ENCODE measurements at places on chromosomes 4 and X.
A peak's percentile ranks its signal among the peaks of the same experiment; 100 is the strongest.

GRCh38 chrX:43720082-43720481 lies 64.0 kb downstream of the MAOA start:
- DNase-seq, result no peak

GRCh38 chrX:11406109-11406765 lies 113.0 kb downstream of the AMELX start:
- DNase-seq, result no peak

- no peak for DNase-seq
Measured at GRCh38 chr4:7361280-7361895, 73.3 kb downstream of the PSAPL1 start.

GRCh38 chrX:130171446-130172126 lies at the start of gene RAB33A:
RAB33A (plus strand) TSS chrX:130171962; CDS start chrX:130172063, 101 bp downstream.
- DNase-seq, result no peak

DNA sequence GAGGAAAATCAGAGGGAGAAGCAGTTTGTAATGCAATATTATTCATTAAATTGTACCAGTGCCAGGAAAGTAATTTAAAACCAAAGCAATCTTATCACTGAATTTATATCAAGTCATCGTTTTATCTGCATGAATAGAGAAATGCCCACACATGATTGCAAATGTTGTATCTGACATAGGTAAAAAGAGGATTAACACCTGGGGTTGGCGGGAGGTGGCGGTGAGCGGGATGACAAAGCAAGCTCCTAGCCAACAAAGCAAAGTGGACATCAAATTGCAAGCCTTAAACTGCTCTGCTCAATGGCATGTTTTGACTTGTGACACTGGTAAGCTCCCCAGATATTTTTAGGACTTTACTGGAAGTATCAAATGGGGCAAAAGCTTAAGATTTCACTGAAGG lies 16.4 kb downstream of the HPGD start:
- no peak for DNase-seq

DNA sequence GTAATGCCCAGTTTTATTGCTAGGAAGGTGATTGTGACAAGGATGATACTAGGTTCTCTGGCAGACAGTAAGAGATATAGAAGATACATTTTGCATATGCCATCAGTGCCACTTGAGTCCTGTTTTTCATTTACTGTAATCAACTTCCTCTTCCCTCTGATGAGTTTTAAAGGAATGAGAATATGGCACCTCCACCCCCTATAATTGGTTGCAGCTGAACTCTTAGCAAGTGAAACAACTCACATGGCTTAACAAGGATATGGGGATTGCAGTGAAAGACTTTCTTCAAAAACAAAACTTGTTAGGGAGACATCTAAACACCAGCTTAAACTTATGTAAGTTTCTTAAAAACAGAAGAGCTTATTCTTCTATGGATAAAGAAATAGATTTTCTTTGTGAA lies 90.0 kb downstream of the AREG start:
- DNase-seq, result no peak

GRCh38 chr4:24813732-24814131 lies 18.4 kb downstream of the SOD3 start:
- DNase-seq, result no peak

DNA sequence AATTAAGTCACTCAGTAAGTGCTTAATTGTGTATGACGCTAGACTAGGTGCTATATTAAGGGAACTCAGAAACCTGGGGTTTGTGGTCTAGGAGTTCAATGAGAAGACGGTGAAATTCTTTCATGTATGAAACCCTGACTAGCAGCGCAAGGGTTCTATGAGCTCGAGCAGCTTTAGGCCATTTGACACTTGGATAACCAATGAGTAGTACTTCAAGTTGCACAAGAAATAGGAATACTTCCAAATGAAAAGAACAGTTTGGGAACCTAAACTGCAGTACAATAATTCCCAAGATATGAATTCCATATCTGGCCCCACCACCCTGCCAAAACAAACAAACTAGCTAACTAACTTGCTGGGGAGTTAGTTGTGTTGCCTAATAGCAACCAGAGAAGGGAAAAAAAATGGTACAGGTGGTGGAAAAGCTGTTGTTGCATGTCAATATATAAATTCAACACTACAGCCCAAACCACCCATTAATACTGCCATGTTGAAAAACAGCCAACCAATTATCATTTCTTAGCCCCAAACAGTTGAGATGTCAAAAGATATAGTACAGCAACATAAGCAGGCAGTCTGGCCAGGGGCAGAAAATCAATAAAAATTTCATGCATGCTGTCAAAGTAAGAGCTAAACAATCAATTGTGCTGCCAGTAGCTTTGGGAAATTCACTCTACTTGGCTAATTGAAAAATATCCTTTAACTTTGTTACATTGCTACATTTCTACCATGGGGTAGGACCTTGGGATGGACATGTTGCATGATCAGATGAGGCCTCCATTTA lies 54.6 kb upstream of the MCF2 start:
- DNase-seq, result no peak

DNA sequence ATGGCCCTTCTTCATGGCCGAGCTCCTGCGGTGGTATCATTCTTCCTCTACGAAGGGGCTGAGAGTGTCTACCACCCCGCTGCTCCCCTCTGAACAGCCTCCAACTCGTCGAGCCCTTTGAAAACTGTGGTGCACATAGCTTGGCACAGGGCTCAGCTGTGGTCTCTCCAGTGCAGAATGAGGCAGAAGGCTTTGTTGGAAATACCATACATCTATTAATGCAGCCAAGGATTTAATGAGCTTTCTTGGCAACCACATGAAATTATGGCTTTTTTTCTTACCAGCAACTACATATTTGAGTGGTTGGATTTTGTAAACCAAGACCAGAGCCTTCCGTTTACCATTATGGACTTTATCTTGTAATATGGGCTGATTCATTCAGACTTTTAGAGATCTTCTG lies 61.7 kb upstream of the CBR4 start:
- no peak for DNase-seq

DNA sequence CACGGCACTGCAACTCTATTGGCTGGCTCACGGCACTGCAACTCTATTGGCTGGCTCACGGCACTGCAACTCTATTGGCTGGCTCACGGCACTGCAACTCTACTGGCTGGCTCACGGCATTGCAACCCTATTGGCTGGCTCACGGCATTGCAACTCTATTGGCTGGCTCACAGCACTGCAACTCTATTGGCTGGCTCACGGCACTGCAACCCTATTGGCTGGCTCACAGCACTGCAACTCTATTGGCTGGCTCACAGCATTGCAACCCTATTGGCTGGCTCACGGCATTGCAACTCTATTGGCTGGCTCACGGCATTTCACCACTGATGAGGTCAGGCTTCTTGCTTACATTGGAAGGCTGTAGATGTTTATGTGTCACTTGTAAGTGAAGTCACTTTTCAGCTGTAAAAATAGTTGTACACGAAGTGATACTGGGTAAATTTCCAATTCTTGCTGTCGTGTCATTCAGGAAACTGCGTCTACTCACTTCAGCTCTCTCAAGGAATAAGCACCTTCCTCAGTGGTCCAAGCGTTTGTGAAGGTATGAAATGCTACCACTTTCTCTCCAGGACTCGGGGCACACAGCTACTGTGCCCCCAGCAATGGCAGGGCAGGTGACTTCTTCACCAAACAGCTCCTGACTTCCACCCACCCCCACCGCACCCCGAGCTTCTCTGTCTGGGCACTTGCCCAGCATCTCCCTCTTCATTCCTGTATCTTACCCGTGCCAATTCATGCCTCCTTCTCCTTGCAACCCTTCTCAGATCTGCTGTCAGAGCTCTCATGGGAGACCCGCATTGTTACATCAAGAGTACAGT lies 141.3 kb downstream of the AFAP1 start:
- DNase-seq, result no peak

- DNase-seq, result peak; percentile 80
Measured at GRCh38 chr4:56907489-56908205, at the start of gene REST. REST (plus strand) TSS chr4:56907900; CDS start chr4:56910639, 2,739 bp downstream.

DNA sequence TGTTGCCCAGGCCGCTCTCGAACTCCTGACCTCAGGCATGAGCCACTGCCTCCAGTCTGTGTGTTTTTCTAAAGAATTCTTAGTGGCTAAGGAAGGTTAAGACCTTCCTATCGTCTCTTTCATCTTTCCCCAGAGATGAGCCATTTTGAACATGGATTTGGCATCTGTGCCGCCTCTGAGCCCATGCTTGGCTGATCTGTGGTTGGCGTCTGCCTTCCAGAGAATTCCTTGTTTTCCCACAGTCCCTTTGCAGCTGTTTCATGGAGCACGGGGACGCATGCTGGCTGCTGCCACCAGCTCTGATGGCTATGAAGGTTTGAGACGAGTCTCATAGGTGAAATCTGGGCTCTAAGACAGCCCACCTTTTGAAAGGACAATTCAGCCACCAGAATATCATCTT lies 60.4 kb downstream of the SHROOM2 start:
- DNase-seq, result no peak

DNA sequence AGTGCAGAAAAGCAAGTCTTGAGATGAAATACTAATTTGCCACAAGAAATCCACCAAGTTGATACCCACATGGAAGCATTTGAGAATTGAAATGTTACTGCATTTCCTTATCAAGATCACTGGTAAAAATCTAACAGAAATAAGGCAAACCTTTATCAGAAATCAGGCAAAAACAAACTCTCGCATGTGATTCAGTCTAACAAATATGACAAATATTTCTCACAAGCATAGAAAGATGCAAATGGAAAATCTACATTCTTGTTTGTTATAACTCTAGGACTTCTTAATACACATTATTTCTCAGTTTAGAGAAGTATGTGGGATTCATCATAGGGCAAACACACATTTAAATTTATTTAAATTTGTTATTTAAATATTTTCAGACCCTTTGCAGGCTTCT lies 52.9 kb downstream of the TXK start:
- no peak for DNase-seq

DNA sequence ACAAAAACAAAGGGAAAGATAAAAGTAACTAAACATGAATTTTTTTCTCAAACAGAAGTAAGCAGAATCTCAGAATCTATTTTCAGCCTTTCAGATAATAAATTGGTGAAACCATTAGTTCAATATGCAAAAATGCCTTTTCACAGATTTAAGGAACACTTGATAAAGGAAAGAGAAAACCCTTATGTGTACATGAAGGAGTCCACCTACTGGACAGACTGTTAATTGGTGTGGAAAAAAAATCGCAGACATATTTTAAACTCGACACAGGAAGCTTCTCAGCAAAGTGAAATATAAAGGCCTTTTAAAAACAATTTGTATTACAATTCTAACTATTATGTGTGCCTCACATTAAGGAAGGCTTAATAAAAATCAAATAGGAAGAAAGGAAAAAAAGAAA lies 22.3 kb downstream of the COX7B2 start:
- no peak for DNase-seq

DNA sequence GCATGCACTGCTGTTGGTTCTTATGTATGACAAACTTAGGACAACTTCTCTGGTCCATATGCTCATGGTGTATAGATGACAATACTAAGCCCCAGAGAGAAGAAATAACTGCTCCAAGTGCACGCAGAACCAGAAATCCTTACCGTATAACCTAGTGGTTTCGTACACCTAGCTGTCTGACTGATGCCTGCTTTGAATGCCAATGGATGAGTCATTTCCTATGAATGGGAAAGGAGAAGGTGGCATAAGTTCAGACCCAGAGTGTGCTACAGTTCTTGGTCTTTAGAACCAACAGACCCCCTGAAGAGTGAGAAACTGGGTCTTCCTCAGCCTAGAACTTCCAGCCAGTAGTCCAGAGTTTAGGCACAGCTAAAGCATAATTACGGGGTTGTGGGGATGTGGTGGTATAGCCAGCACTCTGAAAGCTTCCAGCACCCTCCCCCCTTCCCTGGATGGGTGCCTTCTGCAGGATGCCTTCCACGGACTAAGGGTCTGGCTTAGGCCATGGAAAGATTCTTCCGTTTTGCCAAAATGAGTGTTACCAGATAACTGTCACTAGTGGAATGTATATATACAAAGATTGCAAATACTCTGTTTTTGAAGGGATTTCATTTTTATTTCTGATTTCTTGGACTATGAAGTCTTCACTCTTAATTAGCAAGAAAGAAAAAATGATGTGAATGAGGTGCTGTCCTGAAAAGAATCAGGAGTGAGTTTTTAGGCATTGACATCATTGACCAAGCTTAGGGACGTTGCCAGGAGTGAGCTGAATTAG lies 84.6 kb upstream of the PACRGL start:
- DNase-seq, result no peak

- DNase-seq, result peak; percentile 1
Measured at GRCh38 chrX:109732017-109732801, 848 bp downstream of the ACSL4 start.

- DNase-seq, result no peak
Measured at GRCh38 chr4:188198982-188199792, 59.9 kb downstream of the TRIML1 start.

GRCh38 chrX:18119856-18120255 lies 100.8 kb downstream of the BEND2 start:
- DNase-seq, result no peak

- DNase-seq, result no peak
Measured at GRCh38 chr4:128686810-128687209, 122.7 kb upstream of the JADE1 start.

DNA sequence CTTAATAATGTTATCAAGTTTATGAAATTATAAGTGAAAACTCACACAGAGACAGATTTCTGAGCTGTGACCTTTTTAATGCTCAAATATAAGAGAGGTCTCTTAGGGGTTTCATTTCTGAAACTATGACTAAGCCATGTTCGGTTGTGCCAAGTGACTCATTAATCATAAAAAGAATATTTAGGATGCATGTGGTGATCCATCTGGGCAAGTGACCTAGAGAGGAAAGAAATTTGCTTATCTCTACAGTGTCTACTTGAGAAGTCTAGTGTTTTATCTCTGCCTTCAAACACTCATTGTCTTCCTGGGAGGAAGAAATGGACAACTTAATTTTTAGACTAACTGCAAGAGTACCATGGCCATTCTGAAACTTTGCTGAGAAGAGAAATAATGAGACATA lies 545.3 kb upstream of the GRID2 start:
- DNase-seq, result no peak

DNA sequence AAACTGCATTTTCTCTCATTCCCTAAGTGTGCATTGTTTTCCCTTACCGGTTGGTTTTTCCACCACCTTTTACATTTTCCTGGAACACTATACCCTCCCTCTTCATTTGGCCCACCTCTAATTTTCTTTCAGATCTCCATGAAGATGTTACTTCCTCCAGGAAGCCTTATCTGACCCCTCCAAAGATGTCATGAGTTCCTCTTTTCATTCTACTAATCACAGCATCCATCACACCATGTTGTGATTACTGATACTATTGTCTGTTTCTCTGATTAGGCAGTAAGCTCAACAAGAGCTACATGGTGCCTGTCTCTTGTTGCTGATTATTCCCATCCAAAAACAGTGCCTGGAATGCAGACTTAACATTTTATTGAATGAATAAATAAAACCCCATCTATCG lies 2.9 kb upstream of the AFP start:
- DNase-seq, result no peak

- DNase-seq, result no peak
Measured at GRCh38 chr4:147409350-147409749, 71.5 kb upstream of the EDNRA start.

DNA sequence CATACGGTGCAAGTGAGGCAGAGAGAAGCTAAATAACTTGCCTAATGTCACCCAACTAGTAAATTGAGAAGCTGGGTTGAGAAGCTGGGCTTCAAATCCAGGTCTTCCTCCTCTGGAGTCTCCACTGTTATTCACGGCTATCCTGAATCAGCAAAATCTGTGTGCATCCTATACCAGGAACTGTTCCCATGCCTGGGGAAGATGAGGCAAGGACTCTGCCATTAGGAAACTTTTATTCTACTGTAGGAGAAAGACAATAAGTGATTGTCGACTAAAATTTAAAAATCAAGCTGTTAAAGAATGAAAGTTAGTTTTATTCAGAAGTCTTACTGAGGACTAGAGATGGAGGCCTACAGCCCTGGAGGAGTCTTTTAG lies 872 bp upstream of the TEC start:
- no peak for DNase-seq

Measured in stimulated activated CD4-positive, alpha-beta T cell treated with anti-CD3 and anti-CD28 coated beads, Interleukin-15, amount 100 ng/mL, for 1 hour (primary cell).